ENCODE measurements at places on chromosomes 13 and 19.
A peak's percentile ranks its signal among the peaks of the same experiment; 100 is the strongest.

GRCh38 chr19:55563261-55563690 is 17.4 kb downstream of the ZNF579 start:
- no peak for DNase-seq

- DNase-seq = no peak
Measured at GRCh38 chr19:3368441-3368795, 2.0 kb downstream of the NFIC start.

DNA sequence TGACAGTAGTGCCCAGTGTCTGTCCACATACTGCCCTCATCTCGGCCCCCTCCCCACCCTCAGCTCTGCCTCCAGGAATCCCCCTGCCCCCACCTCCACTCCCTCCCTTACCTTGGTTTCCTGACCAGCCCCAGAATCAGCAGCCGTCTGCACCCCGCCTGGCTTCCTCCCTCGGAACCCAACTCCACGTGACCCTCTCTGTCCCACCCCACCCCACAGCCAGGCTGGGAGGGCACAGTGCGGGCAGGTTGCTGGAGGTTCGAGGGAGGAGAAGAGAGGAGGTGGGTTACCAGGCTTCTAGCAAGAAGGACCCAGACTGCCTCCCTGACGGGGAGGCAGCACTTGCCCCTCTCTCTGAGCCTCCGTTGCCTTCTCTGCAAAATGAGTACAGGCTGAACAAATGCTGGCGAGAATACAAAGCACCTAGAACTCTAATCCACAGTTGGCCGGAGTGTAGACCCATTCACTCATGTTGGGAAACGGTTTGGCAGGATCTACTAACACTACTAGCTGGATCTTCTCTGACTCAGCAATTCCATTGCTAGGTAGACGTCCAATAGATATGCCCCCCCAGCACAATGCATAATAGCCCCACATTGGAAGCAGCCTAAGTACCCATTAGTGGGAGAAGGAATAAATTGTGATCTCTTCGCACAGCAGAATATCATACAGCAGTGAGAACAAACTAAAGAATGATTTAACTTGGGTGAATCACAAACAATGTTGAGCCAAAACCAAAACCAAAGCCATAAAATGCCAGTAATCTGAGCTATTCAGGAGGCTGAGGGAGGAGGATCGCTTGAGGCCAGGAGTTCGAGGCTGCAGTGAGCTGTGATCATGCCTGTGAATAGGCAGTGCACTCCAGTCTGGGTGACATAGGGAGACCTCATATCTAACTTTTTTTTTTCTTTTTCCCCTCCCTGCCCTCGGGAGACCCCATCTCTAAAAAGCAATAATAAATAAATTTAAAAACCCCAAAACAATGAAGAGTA is at the start of gene RASAL3:
Gene RASAL3 (minus strand): TSS at position 151 of the 992 bp plus-strand sequence. CDS start 186 bp downstream, outside the sequence.
- DNase-seq = peak; percentile 13

DNA sequence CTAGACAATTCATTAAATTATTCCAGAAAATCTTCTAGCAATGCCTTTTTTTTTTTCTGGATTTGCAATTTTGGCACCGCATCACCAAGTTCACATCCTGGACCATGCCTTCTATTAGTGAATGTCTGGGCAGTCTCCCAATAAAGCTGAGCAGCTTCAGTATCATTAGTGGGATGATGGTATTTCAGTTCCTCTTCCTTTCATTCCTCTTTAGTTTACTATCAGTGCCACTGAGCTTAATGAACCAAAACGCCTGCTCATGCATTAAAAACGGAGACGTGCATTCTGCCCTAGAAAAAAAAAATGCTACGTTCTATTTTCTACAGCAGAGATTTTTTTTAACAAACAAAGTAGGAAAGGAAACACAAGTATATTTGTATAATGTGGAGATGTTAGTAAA is 343.0 kb downstream of the PCDH9 start:
- no peak for DNase-seq

- peak; percentile 70 for DNase-seq
Measured at GRCh38 chr13:114128624-114129522, 3.5 kb downstream of the RASA3 start.

DNA sequence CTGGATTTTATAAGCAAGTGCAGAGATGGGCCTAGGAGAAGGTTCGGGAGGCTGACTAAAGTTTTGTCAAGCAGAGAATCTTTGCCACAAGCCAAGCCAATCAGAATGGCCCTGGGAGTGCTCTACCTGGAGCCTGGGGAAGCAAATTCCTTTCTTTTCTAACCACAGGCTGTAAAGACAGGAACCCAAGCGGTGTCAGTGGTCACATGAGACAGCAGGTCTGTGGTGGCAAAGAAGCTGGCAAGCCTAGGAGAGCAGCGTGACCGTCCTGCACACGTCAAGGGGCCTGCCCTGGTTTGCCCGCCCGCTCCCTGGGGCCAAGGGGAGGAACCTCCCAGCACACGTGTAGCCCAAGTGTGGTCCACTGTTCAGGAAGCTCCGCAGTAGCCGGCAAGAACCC is 90.8 kb downstream of the IPO5 start:
- no peak for DNase-seq

- DNase-seq = no peak
Measured at GRCh38 chr13:112986946-112987681, 18.1 kb downstream of the MCF2L start.

DNA sequence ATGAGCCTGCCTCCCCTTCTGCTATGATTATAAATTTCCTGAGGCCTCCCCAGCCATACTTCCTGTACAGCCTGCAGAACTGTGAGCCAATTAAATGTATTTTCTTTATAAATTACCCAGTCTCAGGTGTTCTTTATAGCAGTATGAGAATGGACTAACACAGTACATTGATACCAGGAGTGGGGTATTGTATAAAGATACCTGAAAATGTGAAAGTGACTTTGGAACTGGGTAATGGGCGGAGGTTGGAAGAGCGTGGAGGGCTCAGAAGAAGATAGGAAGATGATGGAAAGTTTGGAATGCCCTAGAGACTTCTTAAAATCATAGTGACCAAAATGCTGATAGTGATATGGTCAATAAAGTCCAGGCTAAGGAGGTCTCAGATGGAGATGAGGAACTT is 32.8 kb downstream of the NEK5 start:
- DNase-seq = no peak

DNA sequence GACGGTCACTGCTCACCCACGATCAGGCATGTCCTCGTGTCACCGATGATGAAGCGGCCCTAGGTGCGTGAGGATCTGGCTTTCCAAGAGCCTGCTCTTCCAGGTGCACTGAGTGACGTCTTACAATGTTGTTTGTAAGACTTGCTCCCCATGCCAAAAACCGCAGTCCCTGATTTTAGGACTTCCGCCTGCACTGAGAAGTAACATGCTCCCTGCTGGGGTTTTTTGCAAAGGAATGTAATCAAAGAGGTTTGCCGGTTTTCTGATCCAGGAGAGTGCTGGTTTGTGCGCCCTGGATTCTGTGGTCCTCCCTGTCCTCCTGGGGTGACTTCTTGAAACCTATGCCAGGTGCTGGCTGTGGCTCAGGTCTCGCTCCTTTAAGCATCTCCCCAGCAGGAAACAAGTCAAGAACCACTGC is 38.8 kb downstream of the MYO9B start:
- no peak for DNase-seq

- no peak for DNase-seq
Measured at GRCh38 chr19:51959791-51960190, 26.8 kb downstream of the ZNF350 start.

DNA sequence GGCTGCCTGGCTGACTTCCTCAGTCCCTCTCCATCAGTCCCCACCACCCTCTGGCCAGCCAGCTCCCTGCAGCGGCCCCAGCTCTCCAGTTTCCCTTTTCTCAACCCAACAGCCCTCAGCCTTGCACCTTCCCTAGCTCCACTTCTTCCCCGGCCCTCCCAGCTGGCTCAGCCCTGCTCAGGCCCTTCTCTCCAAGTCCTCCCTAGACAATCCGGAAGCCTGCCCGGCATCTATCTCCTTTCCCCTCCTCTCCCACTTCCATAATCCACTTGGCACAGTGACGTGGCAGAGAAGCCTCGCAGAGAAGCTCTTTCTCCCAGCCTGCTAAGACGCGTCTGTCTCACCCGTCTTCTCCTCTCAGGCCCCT is 1.1 kb downstream of the UBXN6 start:
- no peak for DNase-seq

DNA sequence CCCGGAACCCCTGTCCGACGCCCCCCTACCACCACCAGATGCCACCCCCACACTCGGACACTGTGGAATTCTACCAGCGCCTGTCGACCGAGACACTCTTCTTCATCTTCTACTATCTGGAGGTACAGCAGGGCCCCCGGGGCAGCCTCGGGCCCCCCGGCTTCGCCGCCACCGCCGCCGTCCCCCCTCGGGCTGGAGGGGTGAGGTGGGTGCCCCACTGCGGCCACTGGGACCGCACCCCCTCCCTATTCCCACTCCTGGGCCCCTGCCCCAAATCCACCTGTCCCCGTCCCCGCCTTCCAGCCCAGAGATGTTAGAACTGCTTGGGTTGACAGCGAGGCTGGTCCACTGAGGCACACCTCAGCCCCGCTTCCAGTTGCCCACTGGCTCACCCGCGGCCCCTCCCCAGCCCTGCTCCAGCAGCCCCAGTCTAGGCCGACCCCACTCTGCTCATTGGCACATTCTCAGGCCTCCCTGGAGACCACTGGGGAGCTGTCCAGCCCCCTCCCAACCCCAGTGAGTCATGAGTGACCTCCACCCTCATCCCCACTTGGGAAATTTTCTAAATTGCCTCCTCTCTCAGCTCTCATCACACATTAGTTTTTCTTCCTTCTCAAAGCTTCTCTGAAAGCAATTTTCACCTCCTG is 6.5 kb downstream of the LENG1 start:
- DNase-seq = no peak

GRCh38 chr13:112053167-112053743 is 13.7 kb upstream of the SOX1 start:
- no peak for DNase-seq

DNA sequence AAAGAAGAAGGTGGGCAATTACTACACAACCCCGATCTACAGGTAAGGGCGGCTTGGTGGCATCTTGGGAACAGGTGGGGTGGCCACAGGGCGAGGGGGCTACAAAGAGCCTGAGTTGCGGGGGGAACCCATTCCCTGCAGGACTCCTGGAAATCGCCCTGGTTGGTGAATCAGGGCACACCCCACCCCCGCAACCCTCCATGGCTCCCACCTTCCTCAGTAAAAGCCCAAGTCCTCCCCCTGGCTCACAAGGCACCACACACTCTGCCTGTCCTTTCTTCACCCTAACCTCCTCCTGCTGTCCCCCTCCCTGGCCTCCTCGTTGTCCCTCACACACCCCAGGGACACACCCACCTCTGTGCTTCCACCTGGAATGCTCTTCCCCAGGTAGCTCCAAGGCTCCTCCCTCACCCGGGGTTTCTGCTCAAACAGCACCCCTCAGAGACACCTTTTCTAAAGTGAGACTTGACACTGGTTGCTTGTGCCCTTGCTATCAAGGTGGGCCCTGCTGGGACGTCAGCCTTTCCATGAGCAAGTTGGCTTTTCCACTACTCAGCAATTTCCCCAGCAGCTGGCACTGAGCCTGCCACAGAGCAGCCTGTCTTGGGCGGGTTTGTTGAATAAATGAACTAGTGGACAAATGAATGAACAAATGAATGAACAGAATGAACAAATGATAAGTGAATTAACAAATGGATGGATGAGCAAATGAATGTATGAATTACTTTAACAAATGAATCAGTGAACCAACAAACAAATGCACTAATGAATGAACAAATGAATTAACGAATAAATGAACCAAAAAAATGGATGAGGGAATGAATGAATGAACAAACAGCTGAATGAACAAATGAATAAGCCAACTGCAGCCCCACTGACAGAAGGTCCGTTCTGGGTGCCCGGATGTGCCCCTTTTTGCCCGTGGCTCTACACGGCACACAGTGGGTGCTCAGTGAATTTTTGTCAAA is 6.2 kb upstream of the MRI1 start:
- no peak for DNase-seq
